ENCODE measurements at places on chromosomes 2 and 18. TPM values are rescaled to one million over a fixed set of nuclear protein-coding genes. Genes with fewer than 3 reads are reported as not detected.

GRCh38 chr2:233445152-233445830 is 91.0 kb downstream of the DGKD start:
- no peak for DNase-seq

- no peak for DNase-seq
Measured at GRCh38 chr18:59821983-59822382, 77.8 kb upstream of the PMAIP1 start.

DNA sequence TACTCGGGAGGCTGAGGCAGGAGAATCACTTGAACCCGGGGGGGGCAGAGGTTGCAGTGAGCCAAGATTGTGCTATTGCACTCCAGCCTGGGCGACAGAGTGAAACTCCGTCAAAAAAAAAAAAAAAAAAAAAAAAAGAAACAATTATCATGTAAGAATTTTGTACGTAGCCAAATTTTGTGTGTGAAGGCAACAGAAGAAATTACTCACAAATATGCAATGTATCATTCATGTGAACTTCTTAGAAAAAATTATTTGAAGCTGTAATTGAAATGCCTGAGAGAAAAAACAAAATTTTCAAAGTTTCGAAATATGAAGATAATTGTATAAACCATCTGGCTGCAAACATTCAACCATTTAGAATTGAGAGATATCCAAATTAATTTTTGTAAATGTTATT is 204.8 kb upstream of the PARD3B start:
- no peak for DNase-seq

DNA sequence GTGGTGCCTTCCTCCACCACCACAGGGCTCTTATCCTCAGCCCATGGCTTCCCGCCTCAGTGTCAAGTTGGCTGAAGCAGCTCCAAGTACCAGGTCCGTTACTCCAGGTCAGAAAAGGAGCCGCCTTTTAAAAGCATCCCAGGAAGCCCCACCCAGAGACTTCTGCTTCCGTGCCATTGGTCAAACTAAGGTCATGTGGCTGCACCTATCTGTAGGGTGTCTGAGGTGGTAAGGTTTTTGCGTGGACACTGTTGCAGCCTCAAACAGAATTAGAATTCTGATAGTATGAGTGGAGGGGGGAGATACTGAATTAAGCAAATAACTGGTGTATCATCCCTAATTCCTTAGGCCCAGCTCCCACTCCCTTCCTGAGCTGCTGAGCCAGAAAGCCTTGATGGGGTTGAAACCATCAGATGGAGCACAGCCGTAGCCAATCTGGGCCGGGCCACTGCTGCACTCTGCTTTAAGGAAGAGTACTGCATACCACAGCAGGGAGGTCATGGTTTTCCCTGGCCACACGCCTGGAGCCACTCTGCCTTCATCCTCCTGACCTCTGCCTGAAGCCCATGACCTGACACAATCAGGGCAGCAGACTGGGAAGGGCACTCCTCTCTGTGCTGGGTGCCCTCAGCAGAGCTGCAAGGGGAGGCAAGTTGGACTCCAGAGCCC is 8.4 kb downstream of the TMEM247 start:
- peak; percentile 24 for DNase-seq

DNA sequence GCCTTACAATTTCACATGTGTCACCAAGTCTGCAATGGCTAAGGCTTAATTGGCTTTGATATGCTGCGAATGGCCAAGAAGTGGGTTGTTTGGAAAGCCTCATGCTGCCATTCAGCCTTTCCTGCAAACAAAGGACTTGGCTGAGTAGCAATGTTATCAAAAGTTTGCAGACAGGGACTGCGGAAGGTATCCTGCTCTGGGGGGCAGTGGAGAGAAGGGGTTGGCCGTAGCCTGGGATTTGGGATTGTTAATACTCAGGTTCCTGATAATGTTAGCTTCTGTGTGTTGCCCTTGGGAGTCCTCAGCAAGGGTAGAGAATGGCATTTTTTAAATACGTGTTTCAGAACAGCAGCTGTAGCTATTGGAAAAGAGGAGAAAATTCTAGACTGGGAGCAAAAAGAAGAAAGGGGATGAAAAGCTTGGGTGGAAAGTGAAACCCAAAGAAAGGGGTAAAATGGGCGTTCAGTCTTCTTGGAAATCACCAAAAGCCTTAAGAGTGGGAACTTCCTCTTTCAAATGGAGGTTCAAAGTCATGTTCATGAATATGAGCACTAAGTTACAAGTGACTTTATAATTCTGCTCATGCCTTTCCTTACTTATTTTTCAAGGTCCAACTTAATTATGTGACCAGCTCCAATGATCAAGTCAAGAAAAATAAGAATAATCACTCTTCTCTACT is 325.1 kb downstream of the RNF144A start:
- DNase-seq, result no peak

- DNase-seq, result no peak
Measured at GRCh38 chr2:133418671-133419070, 149.6 kb downstream of the NCKAP5 start.

DNA sequence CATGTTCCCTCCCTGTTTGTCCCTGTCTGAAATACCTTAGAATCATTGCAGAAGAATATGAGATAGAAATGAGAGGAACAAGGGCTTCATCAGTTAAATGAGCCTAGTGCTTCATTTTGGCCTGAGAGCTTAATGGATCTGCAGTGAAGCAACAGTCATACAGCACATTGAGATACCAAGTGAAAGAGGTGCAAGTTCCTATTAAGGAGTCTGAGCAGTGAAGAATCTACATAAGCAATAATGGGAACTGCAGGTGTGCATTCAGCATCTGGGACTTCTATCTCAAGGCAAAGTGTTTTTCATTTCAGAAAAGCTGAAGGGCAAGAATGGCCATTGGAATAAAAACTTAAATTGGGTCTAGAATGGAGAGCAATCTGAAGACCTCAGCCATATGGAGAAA is 323.2 kb upstream of the SLC39A10 start:
- DNase-seq, result no peak

GRCh38 chr2:85243101-85244072 is 84.4 kb downstream of the TGOLN2 start:
- peak; percentile 75 for DNase-seq

DNA sequence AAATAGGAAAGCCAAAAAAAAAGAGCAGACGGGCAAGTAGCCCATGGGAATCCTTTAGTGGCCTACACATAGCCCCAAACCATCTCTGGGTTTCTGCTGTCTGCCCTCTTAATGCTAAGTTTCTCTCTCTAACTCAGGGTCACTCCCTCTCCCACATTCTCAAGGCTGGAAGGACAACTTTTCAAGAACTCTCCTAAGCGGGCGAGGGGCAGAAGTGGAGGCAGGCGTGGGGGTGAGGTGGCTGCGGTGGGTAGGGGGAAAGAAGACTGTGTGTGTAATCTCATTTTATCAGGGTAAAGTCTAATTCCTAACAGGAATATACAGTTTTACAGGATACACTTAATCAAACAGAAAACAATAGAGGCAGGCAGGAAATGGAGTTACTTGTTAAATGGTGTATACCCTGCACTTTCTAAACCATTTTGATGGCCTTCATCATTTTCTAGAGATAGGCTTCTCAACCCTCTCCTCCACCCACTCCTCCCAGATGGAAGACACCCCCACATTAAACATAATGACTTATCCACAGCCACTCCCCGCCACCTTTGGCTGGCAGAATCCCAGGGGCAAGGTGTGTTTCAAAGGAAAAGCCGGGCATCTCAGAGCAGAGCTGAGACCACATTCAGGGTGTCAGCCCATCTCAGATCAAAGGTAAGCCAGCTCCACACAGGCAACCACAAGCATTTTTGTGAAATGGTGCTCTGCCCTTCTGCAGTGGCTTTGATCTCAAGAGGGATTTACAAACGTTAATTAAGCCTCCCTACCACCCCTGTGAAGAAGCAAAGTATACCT is 6.8 kb downstream of the SMAD7 start:
- DNase-seq, result no peak

GRCh38 chr2:215845839-215846586 is 167.3 kb downstream of the MREG start:
- DNase-seq, result no peak

DNA sequence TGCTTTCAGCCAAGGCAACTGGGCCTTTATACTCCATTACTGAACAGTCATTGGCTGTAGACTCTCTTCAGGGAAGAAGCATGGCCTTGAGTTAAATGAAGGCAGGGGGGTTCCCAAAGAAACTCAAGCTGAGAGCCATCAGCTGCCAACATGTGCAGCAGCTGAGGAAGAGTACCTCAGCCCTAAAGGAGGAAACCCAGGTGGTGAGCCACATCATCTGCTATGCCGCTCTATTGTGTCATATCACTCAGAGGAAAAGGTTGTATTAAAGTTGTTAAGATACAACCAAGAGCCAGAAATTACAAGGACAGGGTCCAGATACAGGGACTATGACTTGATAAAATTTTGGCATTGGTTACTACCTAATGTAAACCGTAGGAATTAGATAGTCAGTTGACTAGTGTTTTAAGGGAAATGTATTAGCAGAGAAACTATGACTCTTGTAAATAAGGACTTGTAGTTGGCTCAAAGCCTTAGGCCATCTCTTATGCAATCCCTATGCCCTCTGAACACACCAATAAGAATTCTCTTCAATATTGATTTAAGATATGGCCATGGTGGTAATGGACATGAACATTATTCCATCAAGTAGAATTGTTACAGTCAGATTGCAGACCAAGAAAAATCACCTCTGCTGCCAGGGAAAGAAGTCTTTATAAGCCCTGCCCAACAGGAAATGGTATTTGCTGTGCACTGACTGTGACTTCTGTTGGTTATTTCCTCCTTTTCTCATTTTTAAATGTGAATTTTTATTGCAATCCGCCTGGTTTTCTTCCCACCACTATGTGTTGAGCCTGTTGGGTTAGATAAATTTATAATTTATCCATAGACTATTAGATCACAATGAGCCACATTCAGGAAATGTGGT is 9.2 kb upstream of the LRPPRC start:
- DNase-seq, result no peak

- DNase-seq, result no peak
Measured at GRCh38 chr2:102422910-102423309, at the start of gene IL18RAP. IL18RAP (plus strand) TSS chr2:102423160; CDS start chr2:102423278, 118 bp downstream.

DNA sequence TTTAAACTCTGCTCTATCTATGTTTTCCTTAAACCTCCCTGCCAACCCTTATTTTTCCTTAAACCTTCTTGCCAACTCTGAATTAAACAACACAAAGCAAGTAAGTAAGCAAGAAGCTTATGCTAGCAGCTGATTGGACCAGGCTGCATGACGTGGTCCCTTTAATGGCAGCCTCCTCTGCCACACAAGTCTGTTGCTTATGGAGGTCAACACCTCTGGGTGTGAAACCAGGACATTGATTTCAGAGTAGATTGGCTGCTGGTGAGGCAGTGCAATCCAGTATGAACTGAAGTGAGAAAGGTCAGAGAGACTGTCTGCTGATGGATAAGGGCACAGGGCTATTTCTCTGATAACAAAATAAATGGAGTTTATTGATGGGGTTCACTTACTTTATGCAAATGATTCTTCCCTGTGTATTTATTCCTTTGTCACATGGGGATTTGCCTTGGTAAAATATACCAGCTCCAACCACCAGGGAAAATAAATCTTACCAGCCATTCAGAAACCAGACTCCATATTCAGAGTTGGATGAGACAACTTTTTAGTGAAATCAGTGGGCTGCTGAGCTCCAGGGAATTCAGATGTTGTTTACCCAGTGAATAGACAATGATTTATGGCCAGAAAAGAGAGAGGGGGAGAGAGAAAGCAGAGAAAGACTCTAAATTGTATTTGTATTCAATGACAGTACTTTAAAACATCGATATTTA is 112.2 kb upstream of the NCKAP5 start:
- no peak for DNase-seq

DNA sequence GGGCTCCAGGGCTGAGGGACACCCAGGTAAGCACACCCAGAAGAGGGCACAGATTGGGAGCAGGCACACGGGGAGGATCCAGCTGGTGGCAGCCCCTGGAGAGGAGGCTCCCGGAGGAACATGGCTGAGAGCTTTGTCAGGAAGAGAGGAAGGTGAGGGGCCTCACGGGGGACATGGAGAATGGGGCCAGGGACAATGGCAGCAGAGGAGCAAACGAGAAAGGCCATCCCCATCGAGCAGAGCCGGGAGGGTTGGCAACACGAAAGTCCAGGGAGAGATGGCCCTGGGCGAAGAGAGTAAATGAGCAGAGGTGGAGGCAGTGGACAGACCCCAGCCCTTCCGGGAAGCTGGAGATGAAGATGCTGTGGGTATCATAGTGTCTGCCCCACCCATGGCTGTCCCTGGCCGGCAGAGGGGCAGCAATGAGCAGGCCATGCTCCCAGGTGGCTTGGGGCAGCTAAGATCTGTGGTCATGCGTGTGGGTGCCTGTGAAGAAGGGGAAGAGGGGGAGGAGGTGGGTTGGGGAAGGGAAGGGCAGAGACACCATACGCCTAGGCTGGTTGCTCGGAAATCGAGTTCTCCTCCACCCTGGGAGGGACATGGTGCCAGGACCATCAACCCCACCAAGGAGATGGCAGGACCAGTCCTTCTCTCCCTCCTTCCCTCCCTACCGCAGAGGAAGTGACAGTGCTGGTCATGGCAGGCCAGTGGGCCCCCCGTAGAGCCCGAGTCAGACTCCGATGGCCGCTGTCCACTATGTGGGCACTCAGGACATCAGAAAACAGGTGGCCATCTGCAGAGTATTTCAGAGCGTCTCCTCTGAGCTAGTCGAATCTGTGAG is 191.7 kb downstream of the NDUFA10 start:
- no peak for DNase-seq

DNA sequence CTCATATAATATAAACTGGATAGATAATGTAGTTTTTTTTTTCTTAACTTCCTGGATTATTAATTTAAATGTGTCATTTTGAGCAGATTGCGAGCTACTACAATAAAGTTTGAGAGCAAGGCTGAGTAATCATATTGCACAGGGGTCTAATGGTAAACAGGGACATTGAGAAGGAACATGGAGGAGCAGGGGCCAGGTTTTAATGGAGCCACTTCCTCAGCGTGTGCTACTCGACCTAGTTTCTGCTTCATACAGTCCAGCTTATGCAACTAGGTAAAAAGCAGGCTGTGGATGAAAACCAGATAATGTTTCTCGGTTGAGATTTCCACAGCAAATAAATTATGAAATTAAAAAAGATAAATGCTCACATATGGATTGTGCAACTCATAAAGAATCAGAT is 1915.7 kb upstream of the CELF4 start:
- no peak for DNase-seq

Gene GPR17
- total RNA-seq, result not detected

Gene CD8B2
- total RNA-seq, result not detected

Gene ADAM17
- total RNA-seq, result 30.0 TPM

Gene SCN3A
- not detected for total RNA-seq

Gene NGEF
- total RNA-seq, result 0.11 TPM

Gene C1GALT1C1L
- total RNA-seq, result 1.5 TPM

Gene MAPK4
- not detected for total RNA-seq

Gene GRB14
- total RNA-seq, result not detected
